ENCODE measurements at places on chromosomes 11 and 22. TPM values are rescaled to one million over a fixed set of nuclear protein-coding genes. Genes with fewer than 3 reads are reported as not detected.

The SLC29A2 gene
- 1.9 TPM for polyA plus RNA-seq

The RAPSN gene
- not detected for polyA plus RNA-seq

GRCh38 chr11:82680252-82680651, 53.4 kb downstream of the FAM181B start:
- no peak for DNase-seq

DNA sequence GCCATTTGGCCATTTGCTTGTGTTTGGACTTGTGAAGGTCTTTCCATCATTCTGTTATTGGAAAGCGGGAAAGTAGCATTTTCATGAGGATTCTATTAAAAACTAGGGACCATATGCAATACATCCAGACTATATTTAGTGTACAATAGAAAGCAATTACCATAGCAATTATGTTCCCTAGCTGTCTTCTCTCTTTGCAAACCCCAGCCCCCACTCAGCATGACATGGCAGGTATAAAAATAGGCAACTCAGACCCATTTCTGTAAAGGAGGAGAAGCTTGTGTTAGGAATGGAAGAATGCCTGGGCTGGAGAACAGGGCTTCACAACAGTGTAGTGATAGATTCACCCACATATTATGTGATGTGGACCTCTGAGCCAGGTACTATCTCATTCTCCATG, 12.4 kb downstream of the OR51B6 start:
- no peak for DNase-seq

- no peak for DNase-seq
Measured at GRCh38 chr11:57124505-57124904, 57.2 kb upstream of the LRRC55 start.

GRCh38 chr11:93603225-93604007, 58.1 kb upstream of the CEP295 start:
- no peak for DNase-seq

The MOGAT2 gene
- polyA plus RNA-seq, result not detected

DNA sequence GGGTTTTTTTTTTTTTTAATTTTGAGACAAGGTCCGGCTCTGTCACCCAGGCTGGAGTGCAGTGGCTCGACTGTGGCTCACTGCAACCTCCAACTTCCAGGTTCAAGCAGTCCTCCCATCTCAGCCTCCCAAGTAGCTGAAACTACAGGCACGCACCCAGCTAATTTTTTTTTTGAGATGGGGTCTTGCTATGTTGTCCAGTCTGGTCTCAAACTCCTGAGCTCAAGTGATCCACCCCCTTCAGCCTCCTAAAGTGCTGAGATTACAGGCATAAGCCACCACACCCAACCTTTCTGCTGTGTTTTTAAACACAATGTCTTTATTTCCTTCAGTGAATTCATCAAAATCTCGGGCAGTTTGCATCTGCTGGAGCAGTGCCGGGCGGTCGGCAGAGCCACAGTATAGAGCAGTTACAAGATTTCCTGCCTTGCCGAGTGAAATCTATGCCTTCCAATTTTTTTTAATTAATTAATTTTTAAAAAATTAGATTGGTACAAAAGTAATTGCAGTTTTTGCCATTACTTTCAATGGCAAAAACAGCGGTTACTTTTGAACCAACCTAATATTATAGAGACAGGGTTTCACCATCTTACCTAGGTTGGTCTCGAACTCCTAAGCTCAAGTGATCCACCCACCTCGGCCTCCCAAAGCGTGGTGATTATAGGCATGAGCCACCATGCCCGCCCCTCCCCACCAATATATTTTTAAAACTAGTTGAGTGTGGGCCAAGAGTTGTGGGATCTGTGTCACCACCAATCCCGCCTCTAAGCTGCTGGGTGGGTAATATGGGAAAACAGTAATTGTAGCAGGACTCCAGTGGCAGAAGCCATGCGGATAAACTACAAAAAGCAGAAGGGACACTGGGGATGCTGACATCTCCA, 2.7 kb upstream of the ACY3 start:
- no peak for DNase-seq

The EML3 gene
- polyA plus RNA-seq, result 22.9 TPM

- DNase-seq, result no peak
Measured at GRCh38 chr11:76762867-76763572, 20.1 kb upstream of the TSKU start.

- DNase-seq, result no peak
Measured at GRCh38 chr22:22955276-22955798, 67.7 kb downstream of the IGLL5 start.

DNA sequence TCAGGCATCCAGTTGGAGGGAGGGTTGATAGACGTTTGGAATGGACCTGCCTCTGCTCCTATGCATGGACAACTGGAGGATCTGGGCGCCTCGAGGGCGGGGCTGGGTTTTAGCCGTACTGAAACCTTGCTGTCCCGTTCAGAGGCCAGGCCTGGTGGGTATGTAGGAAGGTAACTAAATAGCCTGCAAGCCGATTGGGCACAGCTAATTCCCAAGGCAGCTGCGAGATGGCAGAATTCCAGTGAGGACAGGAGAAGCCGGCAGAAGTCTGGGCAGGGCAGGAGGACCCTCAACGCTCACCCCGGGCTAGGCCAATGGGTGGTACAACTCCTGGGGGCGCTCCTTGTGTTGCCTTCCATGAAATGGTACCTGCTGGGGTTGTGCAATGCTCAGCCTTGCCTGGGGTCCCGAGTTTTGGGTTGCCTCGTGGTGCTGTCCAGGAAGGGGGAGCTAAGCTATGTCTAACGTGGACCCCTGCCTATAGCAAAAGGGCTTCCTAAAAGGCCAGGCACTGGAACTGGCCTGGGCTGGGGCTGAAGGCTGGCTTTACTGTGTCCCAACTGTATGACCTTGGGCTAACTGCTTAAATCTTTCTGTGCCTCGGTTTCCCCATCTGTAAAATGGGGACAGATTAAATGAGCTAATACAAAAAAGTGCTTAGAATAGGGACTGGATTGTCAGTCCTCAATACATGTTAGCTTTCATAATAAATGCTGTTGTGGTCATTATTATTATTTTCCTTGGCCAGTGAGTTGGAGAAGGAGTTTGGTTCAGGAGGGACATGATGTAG, 30.1 kb upstream of the CD82 start:
- no peak for DNase-seq

DNA sequence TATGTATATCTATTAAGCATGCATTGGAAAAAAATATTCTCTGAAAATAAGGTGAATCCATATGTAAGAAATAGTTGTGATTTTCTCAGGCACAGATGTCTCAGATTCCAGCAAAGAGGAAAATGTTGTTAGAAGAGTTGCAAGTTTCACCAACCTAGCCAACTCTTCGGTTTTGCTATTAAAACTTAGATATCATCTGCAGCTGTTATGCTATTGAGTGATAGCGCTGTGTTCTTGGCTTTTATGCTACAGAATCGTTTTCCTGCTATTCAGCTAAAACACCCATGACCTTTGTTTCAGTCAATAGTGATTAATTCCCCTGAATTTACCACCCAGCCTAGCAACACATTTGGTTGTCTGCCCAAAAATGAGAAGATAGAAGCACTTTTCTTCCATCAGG, 795.6 kb upstream of the ANO3 start:
- no peak for DNase-seq

The XRRA1 gene
- 7.1 TPM for polyA plus RNA-seq

DNA sequence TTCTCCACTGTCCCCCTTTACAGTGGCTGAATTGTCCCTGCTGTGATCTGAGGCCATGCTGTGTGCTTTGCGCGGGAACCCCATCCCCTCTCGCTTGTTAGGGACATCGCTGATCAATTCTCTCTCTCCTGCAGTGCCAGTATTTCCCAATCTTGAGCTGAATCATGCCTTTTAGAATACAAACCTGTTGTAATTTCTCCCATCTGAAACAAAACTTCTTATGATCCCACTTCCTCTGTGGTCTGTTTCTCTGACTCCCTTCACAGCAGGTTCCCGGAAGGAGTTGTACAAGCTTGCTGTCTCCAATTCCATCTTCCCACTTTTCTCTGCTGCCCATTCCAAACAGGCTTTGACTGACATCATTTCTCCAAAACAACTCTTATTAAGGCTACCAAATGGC, 16.8 kb downstream of the ADAMTS15 start:
- DNase-seq, result no peak

DNA sequence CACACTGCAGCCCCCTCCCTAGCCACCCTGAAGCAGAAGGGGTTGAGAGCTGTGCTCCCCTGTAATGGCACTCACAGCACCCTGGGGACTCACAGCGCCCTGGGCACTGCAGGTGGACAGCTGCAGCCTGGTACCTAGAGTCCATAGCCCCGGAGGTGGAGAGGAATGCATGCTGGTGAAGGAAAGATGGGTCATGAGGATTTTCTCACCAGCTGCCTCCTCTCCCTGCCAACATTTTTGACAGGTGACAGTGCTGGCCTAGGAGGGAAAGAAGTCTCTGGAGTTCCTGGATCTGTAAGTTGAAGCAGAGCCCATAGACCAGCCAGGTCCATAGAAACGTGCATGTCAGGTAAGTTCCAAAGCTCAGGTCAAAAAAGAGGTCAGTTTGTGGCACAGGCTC, 330.5 kb downstream of the TENM4 start:
- no peak for DNase-seq

- DNase-seq, result peak; percentile 54
Measured at GRCh38 chr22:23539135-23539838, 40.8 kb downstream of the IGLL1 start.

DNA sequence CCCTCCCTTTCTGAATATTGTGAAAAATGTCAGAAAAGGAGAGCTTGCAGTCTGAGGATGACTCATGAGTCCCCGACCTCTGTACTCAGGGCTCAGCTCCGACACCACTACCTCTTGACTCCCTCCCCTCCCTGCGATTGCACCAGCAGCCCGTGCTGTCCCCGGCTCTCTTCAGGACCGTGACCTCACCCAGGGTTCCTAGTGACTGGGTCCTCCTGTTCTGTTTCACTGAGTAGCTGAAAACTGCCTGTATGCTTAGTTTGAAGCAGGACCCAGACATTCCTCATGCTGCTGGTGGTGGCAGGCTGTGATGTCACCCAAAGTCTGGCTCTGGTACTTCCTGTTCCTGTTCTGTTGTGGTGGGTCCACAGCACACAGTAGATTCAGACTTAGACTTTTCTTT, 11.7 kb downstream of the PHRF1 start:
- DNase-seq, result peak; percentile 60

DNA sequence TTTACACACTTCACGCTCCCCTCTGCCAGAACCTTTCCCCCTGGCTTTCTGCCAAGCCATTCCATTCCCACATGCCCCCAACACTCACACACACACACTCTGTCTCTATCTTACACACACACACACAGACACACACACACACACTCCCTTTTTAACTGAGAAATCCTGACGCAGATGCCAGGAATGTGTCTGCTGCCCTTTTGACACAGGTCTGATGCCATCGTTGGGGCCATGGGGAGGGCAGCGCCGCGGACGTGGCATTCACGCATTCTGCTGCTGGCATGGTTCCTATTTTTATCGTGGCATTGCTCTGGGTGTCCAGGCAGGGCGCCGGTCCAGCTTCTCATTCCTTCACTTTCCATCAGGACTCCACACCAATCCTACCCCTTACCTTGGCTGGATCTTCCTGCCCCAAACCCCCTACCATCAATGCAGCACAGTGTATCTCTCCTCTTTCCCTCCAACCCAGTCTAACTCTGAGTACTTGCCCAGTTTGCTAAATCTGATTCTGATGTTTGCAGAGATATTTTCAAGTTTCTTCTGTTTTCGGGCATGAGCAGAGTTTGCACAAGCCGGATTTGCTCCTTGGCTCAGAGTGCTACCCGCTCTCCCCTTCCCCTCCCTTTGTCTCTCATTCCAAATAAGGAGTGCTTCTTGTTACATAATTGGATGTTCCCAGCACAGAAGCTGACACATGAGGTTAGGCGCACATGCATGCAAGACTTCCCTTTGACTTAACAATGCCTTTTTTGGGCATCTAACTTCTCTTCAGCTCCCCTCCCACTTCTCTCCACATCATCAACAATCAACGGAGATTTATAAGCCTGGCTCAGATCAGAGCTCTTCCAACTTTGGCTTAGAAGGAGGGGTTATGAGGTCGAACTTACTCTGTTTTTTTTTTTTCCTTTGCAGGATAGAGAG, 18.8 kb downstream of the SNX19 start:
- DNase-seq, result no peak

DNA sequence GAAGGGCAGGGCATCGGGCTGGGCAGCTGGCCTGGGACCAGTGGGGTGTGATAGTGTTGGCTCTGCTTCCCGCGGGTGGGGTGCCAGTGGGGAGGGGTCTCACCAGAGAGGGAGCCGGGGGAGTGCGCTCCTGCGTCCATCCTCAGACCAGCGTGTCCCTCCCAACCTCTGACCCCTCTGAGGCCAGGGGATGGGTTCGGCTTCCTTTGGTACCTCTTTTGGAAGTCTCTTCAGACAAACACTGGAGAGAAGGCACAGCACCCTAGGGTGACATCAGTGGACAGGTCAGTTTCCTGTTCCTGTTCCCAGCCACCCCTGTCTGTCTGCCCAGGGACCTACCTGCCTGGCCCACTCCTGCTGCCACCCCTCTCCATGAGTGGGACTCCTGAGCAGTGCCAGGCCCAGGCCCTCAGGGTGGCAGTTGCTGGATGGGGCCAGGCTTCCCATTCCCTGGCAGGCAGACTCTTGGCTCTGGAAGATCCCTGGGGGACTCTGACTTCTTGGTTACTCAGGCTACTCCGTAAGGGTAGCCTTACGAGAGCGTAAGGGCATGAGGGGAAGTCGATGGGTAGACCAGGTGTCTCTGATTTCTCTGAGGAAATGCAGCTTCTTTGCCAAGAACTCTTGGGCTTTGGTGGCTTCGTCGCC, 2.6 kb downstream of the TAGLN start:
- DNase-seq, result no peak

GRCh38 chr22:32075997-32076760, 33.1 kb downstream of the SLC5A1 start:
- no peak for DNase-seq

DNA sequence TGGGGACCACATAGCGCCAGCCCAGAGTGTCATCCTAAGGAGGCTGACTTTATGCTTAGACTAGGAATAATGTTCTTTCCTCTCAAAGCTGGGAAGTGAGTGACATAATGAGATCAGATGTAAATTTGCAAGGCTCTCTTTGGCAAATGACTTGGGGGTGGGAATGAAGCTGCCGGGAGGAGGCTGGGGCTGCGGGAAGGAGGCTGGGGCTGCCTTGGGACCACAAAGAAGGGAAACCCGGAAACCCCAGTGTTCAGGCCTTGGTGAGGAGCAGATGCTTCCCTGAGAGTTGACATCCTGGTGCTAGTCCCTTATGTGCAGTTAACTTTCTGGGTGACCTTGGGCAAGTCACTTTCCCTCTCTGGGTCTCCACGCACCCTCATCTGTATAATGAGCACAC, 182.0 kb downstream of the CHST1 start:
- no peak for DNase-seq
